ENCODE measurements at places on chromosomes 16 and 17.

GRCh38 chr16:69286941-69287713 is 24.0 kb upstream of the VPS4A start:
- no peak for DNase-seq

DNA sequence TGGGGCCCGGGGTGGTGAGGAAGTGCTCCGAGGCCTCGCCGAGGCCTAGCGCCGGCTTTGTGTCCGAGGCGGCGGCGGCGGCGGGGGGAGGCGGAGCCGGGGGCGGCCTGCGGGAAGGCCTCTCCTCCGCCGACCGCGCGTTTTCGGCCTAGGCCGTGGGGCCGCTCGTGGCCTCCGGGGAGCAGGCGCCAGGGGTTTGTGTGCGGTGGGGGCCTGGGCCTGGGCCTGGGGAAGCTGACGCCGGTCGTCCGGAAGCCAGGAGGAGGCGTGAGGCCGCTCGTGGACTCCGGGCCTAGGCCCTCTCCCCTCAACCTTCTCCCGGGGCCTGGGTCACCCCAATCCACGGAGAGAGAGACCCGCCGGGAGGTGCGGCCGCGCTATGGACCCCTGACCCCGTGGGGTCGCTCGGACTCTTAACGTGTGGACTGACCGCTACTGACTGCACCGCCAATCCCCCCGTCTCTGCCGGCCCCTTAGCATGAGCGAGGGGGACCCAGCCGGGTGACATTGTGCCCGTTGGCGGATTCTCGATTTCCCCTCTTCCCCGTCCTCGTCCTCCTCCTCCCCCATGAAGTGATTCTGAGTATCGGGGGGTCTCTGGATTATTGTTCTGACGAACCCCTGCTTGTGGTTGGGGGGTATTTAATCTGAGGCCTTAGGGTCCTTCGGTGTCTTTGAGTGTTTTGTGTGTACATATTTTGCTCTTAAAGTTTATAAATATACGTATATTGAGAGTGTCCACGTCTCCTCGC is 660 bp downstream of the RBBP6 start:
- no peak for DNase-seq

DNA sequence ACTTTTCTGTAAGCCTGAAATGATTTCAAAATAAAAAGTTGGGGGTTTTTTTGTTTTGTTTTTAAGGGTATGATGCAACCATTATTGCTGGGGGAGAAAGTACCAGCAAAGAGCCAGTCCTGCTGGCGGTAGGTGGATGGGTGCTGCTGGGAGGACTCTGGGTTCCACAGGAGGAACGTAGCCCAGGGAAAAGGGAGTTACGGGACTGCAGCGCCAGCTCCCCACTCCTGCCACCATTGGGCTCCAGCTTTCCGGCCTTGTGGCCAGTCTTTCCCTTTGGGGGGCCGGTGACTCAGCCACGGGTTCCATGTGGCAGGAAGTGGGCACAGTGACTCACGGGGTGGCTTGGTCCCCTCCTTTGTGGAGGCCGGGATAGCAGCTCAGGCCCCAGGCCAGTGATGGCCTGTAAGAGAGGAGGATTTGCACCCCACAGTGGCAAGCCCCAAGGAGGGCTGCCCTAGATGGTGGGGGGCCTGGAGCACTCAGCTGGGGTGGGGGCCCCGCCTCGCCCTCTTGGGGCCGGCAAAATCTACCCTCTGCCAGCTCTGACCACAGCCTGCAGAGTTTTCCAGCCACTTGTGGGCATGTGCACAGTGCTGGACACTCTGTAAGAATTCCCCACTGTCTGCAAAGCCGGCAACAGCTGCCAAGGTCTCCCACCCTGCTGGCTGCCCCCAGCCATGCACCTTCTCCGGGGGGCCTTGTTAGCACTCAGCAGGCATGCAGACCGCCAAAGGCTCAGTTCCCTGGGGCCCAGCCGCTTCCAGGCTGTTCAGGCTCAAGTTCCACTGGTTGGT is 30.4 kb downstream of the SOCS3 start:
- DNase-seq = no peak

GRCh38 chr17:27751166-27751565 is 49.2 kb downstream of the NOS2 start:
- no peak for DNase-seq

- no peak for DNase-seq
Observed at GRCh38 chr17:57133486-57133885, 48.4 kb downstream of the AKAP1 start.

DNA sequence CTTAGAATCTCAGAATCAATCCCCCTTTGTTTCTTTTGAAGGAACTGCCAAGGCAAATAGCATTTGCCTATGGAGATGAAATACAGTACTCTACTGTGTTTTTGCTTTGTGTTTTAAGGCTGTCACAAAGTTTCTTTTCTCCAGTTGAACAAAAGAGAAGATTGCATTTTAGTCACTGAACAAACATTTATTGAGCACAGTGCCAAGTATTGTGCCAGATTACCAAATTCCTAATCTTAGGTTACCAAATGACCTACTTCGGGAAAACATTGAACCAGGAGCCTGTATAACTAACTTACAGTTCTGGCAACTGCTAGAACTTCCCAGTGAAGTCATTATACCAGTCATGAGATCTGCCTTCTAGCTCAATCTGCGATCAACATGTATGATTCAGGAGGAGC is 3.0 kb upstream of the UBB start:
- no peak for DNase-seq

GRCh38 chr16:11585460-11586377 is 1.0 kb downstream of the LITAF start:
- no peak for DNase-seq

DNA sequence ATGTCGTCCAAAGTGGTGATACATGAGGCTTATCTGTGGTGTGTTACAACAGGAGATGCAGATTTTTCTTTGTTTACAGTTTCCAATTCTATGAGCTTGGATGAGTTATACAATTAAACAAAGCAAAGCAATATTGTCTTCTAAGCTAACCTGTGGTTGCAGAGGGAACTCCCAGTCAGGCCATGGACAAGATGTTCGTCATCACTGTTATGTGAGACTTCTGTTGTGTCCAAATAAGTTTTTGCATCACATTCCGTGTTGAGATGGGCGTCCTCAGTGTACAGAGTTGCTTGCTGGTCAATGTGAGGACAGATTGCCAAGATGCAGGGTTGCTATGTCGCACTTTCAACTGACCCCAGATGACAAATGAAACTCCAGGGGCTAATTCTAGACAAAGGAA is 189.3 kb downstream of the IRF8 start:
- no peak for DNase-seq

DNA sequence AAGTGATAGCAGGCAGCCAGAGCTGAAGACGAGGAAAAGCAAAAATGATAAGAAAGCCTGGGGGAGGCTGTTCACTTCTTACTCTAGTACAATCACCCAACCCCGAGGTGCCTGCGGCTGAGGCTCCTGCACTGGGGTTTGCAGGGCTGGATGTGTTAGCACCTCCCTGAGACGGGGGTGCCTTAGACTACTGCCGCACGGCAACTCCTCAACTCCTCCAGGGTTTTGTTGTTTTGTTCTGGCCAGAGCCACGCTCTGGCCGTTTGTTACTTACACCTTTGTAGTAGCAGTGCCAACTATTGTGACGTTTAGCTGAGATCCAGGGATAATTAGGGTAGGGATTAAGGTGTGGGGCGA is 51.5 kb downstream of the LDHD start:
- no peak for DNase-seq

DNA sequence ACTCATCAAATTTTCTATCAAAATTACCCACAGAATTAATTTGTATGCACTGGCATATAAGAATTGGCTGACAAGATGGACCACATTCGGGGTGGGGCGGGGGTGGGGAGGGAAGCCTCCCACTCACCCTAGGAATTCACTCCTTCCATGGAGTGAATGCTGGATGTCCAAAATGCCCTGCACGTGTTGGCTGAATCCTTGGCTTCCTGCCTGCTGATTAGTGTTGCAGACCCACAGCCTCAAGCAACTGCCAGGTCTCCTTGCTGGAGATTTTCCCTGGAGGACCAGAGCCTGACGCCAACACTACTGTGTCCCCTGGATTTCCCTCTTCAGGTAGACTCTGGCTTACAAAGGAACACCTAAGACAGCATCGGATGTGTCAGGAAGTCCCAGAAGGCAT is 575.7 kb upstream of the CDH11 start:
- no peak for DNase-seq

GRCh38 chr17:4008082-4008435 is 43.8 kb upstream of the ATP2A3 start:
- DNase-seq = no peak

DNA sequence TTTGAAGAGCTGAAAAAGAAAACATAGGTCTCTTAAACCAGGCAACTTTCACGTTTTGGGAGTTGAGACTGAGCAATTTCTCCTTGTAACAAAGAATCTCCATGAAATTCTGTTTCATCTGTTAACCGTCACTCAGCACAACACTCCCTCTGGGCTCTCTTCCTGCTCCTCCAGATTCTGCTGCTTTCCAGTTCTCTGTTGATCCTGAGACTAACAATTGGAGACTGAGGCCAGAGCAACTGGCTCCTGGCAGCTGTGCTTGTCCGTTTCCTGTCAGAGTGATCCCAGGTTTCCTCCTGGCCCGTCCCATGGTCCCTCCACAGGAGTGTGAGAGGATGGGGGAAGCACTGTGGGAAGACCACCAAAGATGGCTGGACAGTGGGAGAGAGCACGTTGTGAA is 32.5 kb downstream of the IST1 start:
- no peak for DNase-seq

DNA sequence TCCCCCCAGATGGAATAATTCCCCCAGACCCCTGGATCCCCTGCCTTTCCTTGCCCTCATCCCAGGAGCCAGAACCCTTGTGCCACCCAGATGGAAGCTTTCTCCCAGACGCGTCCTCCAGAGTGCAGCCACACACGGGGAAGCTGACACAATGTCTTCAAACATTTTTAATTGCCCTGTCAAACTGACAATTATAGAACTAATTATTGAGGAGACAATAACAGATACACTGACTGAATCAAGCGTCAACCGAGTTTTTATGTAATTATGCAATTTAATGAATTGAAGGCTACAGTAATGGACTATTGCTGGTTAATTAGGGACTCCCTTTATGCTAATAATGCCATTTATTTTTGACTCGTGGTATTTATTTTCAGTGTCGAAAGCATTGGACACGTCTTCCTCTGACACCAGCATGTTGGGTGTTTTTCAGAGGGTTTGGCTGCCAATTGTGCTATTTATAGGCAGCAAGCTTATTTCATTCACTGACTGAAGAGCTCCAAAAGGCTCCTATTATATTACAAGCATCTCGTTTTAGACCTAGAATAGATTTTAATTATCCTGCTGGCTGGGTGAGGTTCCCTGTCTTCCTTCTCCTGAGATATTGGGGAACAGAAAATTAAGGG is 298.2 kb upstream of the C16orf82 start:
- no peak for DNase-seq

GRCh38 chr17:2053380-2054261 is 1.3 kb upstream of the HIC1 start:
- DNase-seq = no peak

DNA sequence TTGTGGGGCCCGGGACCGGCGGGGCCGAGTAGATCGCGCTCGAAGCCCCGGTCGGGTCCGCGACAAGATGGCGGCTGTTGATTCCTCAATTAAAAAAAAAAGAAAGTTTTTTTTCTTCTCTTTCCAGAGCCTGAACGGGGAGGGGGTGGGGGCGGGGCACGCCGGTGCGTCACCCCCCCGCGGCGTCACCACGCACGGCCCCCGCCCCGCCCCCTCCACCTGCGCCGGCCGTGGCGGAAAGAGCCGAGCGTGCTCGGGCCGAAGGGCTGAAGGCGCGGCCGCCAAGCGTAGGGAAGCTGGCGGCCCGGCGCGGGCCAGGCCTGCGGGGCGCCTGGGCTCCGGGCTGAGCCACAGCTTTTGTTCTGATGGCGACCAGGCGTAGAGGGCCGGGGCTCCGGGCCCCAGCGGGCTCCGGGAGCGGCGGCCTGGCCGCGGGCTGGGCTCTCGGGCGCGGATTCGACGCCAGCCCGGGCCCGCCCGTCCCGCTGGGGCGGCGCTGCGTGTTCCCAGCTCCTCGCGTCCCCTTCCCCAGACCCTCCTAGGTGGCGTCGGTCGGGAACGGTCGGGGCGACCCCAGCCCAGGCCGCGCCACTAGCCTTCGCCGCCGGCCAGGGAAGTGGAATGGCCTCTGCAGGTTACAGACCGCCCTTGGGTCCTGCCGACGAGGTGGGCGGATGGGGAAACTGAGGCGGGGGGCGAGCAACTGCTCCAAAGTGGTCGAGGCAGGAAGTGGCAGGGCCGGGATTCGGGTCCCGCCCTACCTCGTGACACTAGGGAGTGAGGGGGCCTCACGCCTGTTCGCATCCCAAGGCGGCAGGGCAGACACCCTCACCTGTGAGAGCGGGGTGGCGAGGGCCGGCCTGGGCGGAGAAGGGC is at the start of gene CREBBP:
TSS of gene CREBBP (minus strand) at position 91 of the 876 bp plus-strand sequence. CDS start 797 bp downstream, outside the sequence.
- DNase-seq = no peak

DNA sequence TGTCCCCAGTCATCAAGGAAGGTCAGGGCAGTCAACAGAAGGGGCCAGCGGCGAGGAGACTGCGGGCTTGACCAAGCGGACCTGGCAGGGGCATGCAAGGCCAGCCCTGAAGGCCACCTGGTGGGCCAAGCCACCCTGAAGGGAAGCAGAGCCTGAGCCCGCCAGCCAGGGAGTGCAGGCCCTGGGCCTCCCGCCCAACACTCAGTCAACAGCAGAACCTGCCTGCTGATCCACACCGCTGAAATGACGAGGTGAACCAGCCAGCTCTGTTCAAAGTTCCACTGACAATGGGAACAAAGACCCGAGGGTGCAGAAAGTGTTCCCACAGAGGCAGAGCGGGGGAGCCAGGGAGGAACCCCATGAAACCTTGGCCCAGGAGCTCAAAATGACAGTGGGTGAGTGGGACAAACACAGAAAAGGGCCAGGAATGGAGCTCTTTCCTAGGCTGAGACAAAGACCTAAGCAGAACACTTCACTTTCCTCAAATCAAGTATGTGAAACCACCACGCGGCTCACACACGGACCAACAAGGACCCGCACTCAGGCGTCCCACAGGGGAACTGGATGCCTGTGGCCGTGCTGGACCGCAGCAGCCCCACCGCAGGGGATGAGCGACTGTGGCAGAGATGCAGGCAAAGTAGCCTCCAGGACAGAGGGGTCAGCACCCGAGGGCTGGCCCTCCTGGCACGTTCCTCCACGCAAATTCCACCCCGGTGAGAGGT is 12.0 kb downstream of the AXIN1 start:
- DNase-seq = no peak

GRCh38 chr16:58119509-58119845 is 9.7 kb downstream of the CFAP20 start:
- no peak for DNase-seq

GRCh38 chr16:78953526-78953925 is 647.0 kb downstream of the MAF start:
- no peak for DNase-seq

- DNase-seq = peak; percentile 97
Observed at GRCh38 chr17:43033948-43034881, 9.2 kb downstream of the RND2 start.

- no peak for DNase-seq
Observed at GRCh38 chr16:49343291-49343690, 30.3 kb upstream of the C16orf78 start.

GRCh38 chr17:2056206-2057174 is 1.6 kb downstream of the HIC1 start:
- DNase-seq = no peak

- no peak for DNase-seq
Observed at GRCh38 chr17:21186399-21187187, 27.4 kb downstream of the TMEM11 start.

GRCh38 chr17:71790791-71791190 is 330.0 kb upstream of the SOX9 start:
- no peak for DNase-seq

- DNase-seq = peak; percentile 23
Observed at GRCh38 chr17:36482611-36483504, 3.6 kb upstream of the ZNHIT3 start.

Data from NCI-H524 treated with DMSO at 0.1 percent for 48 hours (cell line).